Astrocyte of the hippocampus (primary cell): ENCODE measurements at places on chromosomes 2 and 18.

DNA sequence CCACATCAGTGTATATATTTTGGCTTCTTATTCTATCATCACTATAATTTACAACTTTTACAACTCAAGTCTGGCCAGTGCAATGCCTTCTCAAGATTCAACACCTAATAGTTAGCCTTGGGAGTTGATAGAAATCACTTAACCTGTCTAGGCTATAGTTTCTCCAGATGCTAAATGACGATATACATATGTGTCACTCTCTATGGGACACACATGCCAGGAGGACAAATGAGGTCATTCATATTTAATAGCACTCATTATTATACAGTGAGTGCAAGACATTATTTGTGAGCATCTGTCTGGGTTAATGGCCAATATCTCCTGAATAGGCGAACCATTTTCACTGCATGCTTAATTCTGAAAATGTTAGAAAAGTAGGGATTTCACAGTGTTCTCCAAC lies 89.8 kb downstream of the ALK start:
- DNase-seq = no peak

DNA sequence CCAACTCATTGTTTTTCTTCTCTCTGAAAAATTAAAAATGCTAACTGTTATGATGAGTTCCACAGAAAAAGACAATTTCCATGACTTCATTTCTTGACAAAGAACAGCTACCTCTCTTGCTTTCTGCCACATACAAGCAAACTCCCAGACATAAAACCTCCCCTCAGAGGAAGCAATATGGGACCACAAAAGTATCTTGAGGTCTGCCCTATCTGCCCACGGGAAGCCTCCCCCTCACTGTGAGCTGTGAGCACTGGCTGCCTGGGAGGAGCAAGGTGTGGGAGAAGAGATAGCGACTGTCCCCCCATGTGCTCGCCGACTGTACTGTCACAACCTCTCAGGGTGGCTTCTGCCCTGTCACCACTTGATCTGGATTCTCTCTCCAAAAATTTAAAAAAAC lies 69.7 kb upstream of the NRP2 start:
- DNase-seq = no peak

DNA sequence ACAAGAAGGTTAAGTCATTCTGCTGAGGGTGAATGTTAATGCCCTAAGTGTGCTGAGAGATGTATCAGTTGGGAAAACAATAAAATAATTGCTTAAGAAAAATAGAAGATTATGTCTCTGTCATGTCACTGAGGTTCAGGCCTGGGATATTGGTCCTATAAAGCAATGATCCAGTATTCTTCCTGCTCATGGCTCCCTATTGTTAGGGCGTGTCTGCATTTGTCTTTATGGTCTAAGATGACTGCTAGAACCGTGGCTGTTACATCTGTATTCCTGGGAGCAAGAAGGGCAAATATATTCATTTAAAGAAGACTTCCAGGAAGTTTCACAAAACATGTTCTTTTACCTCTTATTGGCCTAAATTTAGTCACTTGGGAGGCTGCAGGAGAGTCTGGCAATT lies 125.0 kb downstream of the KCNE4 start:
- DNase-seq = no peak

- no peak for DNase-seq
These were observed 40.4 kb downstream of the CYRIA start for GRCh38 chr2:16625201-16625729.

DNA sequence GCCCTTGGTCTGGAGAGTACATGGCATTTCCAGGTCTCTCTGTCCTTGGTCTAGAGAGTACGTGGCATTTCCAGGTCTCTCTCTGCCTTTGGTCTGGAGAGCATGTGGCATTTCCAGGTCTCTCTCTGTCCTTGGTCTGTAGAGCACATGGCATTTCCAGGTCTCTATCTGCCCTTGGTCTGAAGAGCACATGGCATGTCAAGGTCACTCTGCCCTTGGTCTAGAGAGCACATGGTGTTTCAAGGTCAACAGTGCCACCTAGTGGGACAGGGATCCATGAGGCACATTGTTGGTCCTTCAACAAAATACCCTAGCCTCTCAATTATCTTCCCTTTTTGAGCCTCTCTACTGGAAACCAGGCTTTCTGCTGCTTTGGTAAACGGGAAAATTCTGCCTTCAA lies 250.2 kb downstream of the OTX1 start:
- no peak for DNase-seq

GRCh38 chr18:63090334-63090733 lies 229.2 kb downstream of the BCL2 start:
- no peak for DNase-seq

DNA sequence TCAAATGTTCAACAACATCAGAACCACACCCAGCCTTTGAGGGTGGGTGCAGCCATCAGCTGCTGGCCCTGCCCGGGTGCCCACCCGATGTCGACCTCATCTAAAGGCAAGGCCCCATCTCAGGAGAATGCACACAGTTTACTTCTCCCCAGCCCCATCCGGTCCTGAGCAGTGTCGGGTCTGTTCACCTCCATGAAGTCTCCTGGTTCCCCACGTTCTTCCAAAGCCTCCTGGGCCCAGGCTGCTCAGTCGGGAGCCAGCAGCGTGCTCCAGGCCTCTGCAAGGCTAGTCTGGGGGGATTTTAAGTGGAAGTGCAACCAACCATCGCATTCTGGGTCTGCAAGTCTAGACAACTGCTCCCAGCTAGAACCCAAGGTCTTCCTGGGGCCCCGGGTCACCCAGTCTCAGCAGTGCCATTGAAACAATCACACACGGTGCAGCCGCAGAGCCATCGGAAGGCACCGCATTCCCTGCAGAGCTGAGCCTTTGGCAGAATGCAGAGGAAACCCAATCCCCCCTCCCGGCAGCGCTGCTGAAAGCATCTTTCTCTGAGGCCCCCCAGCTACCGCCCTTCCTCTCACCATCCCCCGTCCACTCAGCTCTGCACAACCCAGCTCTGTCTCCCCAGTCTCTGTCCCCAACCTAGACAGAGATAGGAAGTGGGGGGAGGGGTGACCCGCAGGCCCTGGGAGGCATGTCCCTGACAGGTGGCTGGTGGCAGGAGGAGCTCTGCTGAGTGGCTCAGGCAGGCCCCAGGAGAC lies 8.5 kb downstream of the ESPNL start:
- no peak for DNase-seq

GRCh38 chr2:100982431-100982861 lies 19.6 kb upstream of the RPL31 start:
- no peak for DNase-seq

GRCh38 chr2:199777916-199778315 lies 73.1 kb downstream of the FTCDNL1 start:
- no peak for DNase-seq

GRCh38 chr2:45585267-45585861 lies 25.7 kb downstream of the SRBD1 start:
- DNase-seq = peak; percentile 64

GRCh38 chr2:242027676-242028450 lies 158.3 kb downstream of the RTP5 start:
- DNase-seq = no peak
